ENCODE measurements at places on chromosomes 13 and 19. TPM values are rescaled to one million over a fixed set of nuclear protein-coding genes. Genes with fewer than 3 reads are reported as not detected.

DNA sequence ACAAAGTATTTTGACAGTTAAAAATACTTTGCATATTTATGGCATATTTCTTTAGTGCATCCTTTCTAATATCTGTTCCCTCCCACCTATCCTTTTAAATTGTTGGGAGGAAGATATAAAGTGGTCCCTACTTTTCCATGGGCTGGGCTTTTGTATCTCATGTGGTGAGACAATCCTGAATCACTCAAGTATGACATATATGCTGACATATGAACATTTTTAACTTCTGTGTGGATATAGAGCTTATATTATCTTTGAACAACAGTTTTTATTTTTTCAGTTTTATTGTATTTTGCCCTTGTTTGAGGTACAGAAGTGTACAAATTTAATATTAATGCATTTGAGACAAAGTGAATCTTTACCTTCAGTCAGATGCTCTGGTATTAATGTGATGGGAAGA lies 3.4 kb downstream of the ZMYM2 start:
- no peak for DNase-seq

GRCh38 chr13:48492096-48492440 lies 40.8 kb downstream of the RCBTB2 start:
- no peak for DNase-seq

- no peak for DNase-seq
Measured at GRCh38 chr19:38004521-38005223, 97.7 kb downstream of the SIPA1L3 start.

GRCh38 chr19:3056417-3057088 lies 5.7 kb downstream of the TLE5 start:
- no peak for DNase-seq

- no peak for DNase-seq
Measured at GRCh38 chr13:106520251-106521054, 15.0 kb downstream of the EFNB2 start.

The MBD3L4 gene
- not detected for total RNA-seq

The CBLC gene
- not detected for total RNA-seq

Measured in naive thymus-derived CD4-positive, alpha-beta T cell (primary cell).